ENCODE measurements at places on chromosomes 1 and 21.

DNA sequence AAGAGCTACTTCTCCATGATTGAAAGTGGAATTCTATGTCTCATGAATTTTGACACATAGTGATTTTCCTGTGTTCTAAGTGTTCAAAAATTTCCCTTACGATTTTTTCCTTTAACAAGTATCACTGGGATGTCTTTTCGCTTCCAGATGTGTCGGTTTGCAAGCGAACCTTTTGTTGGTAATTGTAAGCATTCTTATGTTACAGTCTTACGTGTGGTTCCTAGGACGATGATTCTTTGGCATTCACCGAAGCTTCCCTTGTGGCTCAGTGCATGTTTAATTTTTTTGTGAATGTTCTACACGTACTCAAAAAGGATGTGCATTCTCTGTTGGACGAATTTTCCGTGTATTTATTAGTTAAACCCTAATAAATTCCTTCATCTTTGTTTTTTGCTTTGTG, 211.6 kb downstream of the CAMTA1 start:
- DNase-seq = no peak

DNA sequence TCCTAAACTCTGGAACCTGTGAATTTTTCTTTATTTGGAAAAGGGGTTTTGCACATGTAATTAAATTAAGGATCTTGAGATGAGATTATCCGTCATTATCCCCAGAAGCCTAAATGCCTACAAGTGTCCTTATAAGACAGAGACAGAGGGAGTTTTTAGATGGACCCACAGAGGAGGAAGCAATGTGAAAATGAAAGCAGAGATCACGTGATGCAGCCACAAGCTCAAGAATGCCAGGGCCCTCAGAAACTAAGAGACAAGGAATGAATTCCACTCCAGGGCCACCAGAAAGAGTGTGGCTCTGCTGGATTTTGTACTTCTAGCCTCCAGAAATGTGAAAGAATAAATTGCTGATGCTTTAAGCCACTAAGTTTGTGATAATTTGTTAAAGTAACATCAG, 183.6 kb upstream of the UBE2U start:
- DNase-seq = peak; percentile 85

GRCh38 chr21:41931041-41931451, 22.8 kb downstream of the C2CD2 start:
- no peak for DNase-seq

GRCh38 chr1:220595179-220595578, 67.2 kb downstream of the MARK1 start:
- no peak for DNase-seq

DNA sequence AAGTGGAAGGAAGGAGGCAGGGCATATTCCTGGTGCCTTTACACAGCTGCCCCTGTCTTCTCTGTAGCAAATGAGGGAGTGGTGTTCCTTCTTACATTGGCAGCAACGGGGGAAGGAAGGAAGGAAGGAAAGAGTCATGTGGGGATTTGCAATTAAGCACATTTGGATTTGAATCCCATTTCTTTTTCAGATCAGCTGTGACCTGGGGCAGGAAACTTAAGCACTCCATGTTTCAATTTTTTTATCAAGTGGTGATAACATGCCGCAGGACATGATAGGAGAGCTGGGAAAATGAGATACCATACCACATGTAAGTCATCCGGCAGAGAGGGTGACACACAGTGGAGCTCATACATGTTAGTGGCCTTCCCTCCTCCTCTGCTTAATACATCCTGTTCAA, 186.8 kb downstream of the APP start:
- no peak for DNase-seq

- no peak for DNase-seq
Observed at GRCh38 chr1:68815632-68816031, 318.8 kb upstream of the DEPDC1 start.

GRCh38 chr1:181112071-181112929, 23.8 kb downstream of the IER5 start:
- peak; percentile 99 for DNase-seq

DNA sequence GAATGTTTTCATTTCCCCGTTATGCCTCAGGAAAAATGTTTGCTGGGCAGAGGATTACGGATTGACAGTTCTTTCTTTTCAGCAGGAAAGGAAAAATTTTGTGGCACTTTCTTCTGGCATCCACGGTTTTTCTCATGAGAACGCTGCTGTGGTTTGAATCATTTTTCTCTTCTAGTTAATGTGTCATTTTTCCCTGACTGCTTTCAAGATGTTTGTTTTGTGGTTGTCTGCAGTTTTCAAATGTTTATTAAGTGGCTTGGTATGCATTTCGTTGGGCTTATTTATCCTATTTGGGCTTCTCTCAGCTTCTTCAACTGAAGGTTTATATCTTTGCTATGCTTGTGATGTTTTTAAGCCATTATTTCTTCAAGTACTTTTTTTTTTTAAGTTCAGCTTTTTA, 359.0 kb downstream of the RGS7 start:
- DNase-seq = peak; percentile 23

- no peak for DNase-seq
Observed at GRCh38 chr1:46001081-46001785, 131.2 kb downstream of the PIK3R3 start.

DNA sequence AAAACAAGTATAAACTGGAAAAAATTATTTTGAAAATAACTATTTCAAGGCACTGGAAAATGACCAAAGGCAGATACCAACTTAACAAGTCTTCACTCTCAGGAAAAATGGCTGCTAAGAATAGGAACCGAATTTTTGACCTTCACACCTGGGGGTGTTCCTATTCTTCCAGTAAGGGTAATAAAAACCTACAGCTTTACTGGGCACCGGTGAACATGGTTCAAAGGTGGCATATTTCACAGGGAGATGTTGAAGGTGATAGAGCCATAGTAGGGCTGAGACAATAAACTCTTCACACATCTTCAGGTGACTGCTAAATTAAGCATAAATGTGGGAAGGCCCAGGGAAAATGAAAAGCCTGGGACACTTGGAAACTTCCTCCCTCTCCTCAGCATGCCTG, 65.4 kb upstream of the IFFO2 start:
- no peak for DNase-seq

DNA sequence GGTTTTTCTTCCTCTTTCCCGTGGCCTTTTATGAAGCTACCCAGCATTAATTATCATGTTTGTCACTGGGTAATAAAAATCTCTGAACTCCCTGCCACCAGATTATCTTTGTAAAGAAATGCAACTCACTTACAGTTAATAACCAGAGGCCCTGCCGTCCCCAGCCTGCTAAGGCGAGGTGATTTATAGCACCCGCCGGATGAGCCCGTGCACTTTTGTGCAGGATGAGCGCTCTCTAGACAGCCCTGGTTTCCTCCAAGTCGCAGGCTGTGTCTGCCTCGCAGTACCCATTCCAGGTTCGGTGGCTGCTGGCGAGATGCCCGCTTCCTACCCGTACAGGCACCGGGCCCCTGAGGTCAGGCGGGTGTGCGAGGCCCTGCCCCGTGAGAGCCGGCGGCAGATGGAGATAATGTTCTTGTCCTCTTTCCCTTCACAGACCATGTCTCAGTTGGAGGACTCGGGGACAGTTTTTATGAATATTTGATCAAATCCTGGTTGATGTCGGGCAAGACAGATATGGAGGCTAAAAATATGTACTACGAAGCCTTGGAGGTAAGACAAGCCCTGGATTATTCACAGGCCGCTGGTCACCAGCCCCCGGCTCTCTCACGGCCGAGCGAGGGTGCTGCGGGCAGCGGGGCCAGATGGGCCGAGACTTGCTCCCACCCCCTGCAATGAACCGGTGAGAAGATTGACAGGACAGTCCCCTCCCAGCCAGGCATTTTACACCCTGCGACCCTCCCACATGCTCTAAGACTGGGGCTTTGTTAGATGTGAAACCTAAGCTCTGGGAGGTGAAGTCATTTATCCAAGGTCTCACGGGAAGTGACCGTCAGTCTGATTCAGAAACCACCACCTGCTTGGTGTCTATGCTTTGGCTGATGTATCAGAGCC, 28.5 kb upstream of the SELENON start:
- DNase-seq = no peak

DNA sequence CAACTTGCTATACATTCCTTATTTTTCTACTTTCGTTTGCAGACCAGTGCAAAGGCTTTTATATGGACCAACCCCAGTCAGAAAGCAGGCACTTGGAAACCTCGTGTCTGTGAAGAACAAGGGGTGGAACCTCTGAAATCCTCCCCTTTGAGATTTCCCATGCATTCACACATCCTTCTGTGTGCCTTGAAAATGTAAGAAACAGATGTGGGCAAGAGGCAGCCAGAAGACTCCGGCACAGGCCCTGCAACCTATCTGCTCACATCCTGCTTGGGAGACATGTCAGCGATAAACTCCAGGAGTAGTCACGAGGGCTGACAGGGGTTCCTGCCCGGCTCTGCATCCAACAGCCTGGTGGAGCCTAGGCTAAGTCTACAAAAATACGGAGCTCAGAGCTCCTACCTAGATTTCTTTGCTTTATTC, 42.5 kb downstream of the ETS2 start:
- DNase-seq = peak; percentile 45

- peak; percentile 35 for DNase-seq
Observed at GRCh38 chr1:98398649-98399048, 262.9 kb upstream of the SNX7 start.

GRCh38 chr1:234871039-234871709, 257.5 kb downstream of the TOMM20 start:
- no peak for DNase-seq

DNA sequence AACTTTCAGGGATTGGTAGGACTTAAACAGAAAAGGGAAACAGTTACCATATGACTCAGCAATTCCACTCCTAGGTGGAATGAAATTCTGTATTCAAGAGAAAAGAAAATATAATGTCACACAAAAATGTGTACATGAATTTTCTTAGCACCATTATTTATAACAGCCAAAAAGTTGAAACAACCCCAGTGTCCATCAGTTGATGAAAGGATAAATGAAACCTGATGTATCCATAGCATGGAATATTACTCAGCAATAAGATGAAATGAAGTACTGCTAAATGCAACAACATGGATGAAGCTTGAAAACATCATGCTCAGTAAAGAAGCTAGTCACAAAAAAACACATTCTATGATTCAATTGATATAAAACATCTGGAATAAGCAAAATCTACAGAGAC, 15.5 kb downstream of the EEIG2 start:
- peak; percentile 78 for DNase-seq

DNA sequence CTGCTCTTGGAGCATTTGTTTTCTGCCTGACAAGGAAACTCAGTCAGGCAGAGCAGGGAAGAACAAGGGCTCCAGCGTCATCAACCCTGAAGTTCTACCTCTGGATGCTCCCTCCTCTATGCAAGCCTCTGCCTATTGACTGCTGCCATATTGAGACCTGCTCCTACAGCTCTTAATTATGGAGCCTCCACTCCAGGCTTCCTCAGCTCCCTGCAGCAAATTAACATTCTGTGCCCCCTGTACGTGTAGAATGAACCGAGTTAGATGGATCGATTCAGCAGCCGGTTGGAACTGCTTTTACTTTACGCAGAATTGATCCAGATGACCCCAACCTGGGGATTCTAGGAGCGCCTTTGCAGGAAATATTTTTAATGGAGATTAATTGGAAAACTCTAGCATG, 68.7 kb downstream of the KIRREL1 start:
- DNase-seq = no peak

DNA sequence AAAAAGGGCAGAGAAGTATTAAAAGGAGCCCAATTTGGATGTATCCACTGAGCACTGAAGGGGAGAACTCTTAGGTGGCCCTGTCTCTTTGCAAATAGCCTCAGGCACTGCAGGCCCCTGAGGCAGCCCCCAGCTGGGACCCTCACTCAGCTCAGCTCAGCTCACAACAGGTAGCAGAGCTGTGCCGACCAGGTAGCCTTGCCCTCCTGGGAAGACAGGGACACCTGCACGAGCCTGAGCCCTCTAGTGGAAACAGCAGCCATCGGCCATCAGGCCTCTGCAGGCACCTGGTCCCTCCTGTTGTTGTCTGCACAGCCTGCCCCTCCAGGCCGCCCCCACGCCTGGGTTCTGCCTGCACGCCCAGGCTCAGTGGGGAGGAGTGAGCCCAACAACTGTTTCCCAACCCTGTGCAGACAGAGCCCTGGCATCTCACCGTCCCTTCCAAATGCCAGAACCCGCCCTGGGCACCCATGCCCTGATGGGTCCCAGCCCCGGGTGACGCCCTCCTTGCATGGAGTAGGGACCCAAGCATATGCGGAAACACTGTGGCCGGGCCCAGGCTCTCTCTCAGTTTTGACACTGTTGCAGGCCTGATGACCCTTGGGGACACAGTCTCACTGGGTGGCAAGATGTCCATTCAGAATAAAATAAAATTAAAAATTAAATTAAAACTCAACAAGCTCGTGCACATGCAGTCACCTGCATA, 60.0 kb upstream of the AJAP1 start:
- DNase-seq = no peak

GRCh38 chr1:214718724-214719123, 115.7 kb downstream of the CENPF start:
- DNase-seq = no peak

GRCh38 chr1:23357138-23357908, 12.3 kb downstream of the ZNF436 start:
- no peak for DNase-seq

- no peak for DNase-seq
Observed at GRCh38 chr1:89364954-89365550, 1.2 kb downstream of the GBP6 start.

DNA sequence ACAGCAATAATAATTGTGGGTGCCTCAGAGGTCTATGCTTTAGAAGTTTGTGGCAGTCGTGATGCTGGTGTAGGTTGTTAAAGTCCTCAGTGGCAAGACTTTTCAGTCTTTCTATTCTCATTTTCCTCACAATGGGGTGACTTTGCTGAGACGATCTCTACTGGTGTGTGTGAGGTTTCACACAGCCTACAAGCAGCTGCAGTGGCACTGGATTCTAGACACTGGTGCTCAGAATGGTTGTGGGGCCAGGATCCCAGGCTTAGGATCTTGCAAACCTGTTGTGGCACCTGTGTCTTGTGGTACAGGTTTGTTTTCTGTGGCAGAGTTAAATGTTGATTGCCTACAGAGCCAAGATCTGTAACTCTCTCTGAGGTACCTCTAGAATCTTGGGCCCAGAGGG, 581.2 kb downstream of the PTPRC start:
- DNase-seq = no peak

DNA sequence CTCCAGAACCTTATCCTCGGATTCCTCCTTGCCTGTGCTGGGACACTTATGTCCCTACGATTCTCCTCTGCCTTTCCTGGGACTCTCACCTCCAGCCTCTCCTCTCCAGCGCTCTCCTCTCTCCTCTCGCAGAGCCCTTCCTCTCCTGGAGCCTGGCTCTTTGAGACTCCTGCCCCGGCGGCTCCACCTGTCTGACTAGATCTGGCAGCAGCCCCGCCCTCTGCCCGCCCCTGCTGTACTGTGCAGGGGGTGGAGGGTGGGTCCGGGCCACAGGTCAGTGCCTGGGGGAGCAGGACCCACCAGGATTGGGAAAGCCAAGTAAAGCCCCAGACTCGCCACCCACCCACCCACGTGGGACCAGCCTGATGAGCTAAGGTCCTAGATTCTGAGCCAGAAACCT, 1.6 kb downstream of the ELOVL1 start:
- DNase-seq = no peak

GRCh38 chr1:20476265-20477038, 9.6 kb downstream of the CAMK2N1 start:
- no peak for DNase-seq

- DNase-seq = no peak
Observed at GRCh38 chr1:199945591-199945990, 81.9 kb upstream of the NR5A2 start.
